Panc1 (cell line): ENCODE measurements at places on chromosomes 3 and 15.

- DNase-seq, result no peak
These were observed 69.8 kb downstream of the SH3GL3 start for GRCh38 chr15:83516935-83517334.

DNA sequence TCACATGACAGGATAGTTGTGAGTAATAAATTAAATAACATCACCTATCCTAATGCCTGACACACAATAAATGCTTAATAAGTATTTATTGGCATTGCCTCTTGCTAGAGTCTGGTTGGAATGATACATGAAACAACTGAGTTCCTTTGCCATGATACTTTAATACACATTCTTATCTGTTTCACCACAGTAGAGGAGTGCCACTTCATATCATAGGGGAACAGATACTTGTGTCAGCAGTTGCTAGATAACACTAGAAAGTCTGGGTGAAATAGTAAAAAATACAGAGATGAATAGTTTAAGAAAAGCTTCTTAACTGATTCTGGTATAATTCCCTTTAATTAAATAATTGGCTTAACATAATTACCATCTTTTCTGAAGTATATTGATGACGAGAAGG, 380.0 kb upstream of the GOLIM4 start:
- no peak for DNase-seq

DNA sequence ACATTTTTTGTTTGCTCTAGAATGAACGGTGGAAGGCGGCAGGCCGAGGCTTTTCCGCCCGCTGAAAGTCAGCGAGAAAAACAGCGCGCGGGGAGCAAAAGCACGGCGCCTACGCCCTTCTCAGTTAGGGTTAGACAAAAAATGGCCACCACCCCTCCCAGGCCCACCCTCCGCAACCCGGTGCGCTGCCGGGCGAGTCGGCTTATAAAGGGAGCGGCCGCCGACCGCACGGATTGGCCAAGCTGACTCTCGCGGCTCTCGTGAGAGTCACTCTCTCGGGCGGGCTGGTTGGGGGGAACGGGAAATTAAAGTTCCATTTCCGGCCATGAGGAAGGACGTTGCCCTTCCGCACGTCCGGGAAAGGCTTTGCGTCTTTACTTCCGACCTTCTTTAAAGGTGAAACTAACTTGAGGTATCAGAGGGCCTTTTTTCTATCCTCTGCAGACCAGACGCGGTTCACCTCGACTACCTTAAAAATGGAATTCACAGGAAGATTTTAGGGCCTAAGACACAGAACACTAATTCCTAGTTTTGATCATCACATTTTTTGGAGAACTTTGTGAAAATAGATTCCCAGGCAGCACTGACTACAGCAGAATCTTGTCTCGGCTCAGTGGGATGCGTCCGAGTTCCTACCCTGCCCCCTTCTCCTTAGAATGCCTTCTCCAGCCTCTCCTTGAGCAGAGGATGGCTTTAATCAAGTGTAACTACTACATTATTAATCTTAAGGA, at the start of gene TERC:
Gene TERC, minus strand, starts transcription at position 179 of the 731 bp plus-strand sequence.
- DNase-seq, result peak; percentile 59

GRCh38 chr3:146085678-146086077, 75.3 kb downstream of the PLOD2 start:
- no peak for DNase-seq

GRCh38 chr15:96332637-96333121, 2.2 kb downstream of the NR2F2 start:
- no peak for DNase-seq

DNA sequence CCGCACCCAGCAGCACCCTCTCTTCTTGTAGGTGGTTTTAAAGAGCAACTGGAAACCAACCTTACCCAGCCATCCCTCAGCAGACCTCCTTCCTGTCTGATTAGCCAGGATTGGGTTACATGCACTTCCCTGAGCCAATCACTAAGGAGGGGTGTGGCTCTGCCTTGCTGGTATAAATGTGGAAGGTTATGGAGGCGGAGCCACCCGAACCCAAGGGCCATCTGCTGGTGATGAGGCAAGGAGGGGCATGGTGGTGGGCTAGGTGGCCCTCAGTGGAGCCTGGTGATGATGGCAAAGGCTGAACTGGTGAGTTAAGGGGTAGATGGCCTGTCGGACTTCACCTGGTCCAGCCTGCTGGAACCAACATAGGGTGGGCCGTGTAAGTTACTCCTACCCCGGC, 39.8 kb downstream of the CCDC33 start:
- DNase-seq, result no peak

DNA sequence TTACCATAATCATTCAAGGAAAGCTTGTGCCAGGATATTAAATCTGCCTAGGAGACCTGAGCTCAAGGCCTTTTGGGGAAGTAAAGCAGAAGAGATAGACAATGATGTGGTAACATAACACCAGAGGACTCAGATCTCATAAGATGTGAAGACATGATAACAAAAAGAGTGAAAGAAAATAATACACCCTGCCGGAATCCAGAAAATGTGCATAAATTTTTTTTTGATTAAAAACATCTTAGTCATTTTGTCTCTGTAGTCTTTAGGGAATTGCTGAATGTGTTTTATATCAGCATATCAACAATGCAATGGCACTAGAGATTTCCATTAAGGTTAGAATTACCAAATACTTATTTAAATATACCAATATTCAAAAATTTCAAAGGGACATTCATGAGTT, 326.8 kb upstream of the ROBO1 start:
- no peak for DNase-seq

- DNase-seq, result no peak
These were observed 46.8 kb downstream of the PXYLP1 start for GRCh38 chr3:141278196-141279076.

- DNase-seq, result no peak
These were observed 227.7 kb downstream of the ADAMTS17 start for GRCh38 chr15:100114100-100114499.

GRCh38 chr3:178170698-178171535, 365.3 kb upstream of the KCNMB2 start:
- DNase-seq, result peak; percentile 2

- no peak for DNase-seq
These were observed 23.8 kb downstream of the STIMATE start for GRCh38 chr3:52873433-52874159.

DNA sequence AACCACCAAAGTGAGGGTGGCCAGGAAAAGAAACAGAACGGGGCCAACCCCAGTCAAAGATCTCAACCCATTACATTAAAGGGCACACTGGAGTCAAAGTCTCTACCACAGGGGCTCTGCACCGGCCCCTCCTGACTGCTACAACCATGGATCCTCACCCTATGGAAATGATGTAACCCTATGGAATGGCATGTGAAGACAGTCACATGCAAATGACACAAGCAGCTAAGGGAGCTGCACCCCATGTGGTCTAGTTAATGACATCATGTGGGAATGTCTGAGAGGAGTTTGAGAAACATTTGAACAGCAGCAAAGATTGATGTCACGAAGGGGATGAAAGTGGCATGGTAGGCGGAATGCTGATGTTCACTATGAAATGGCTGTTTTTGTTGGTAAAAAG, 298.2 kb upstream of the SLCO3A1 start:
- no peak for DNase-seq

GRCh38 chr3:168514252-168514651, 418.5 kb upstream of the GOLIM4 start:
- DNase-seq, result no peak

DNA sequence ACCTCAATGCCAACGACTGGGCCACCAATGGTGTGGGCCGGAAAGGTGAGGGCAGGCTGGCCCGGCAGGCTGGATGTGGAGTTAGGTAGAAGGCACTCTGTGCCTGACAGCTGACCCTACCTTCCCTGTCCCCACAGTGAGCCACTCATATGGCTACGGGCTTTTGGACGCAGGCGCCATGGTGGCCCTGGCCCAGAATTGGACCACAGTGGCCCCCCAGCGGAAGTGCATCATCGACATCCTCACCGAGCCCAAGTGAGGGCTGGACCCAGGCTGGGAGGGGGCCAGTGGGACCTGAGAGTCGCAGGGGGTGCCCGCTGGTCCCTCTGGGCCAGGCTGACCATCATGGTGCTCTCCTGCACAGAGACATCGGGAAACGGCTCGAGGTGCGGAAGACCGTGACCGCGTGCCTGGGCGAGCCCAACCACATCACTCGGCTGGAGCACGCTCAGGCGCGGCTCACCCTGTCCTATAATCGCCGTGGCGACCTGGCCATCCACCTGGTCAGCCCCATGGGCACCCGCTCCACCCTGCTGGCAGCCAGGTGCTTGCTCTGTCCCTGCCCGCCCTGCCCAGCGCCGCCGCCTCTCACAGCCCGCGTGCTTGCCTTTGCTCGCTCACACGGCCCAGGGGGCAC, 4.5 kb upstream of the FES start:
- DNase-seq, result no peak

DNA sequence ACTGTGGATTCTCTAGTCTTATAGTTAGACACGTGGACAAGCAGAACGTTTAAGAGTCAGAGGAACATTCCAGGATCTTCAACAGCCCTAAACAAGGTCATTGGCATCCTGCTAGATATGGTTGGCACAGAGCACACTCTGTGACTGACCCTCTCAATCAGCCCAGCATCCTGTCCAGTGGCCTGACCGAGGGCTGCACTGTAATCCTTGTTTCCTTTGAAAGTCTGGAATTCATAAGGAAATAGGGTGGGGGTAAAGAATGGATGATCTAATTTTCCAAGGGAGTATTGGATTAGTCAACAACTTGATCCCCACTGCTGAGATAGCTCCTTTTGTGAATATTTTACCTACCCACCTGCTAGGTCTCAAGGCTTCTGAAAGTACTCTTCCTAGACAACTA, 94.5 kb upstream of the DLG1 start:
- no peak for DNase-seq

GRCh38 chr3:56282341-56282740, 185.9 kb downstream of the ERC2 start:
- no peak for DNase-seq

GRCh38 chr3:123880998-123881561, 3.1 kb downstream of the MYLK start:
- DNase-seq, result no peak

- no peak for DNase-seq
These were observed 35.6 kb downstream of the SCAP start for GRCh38 chr3:47440131-47440530.

DNA sequence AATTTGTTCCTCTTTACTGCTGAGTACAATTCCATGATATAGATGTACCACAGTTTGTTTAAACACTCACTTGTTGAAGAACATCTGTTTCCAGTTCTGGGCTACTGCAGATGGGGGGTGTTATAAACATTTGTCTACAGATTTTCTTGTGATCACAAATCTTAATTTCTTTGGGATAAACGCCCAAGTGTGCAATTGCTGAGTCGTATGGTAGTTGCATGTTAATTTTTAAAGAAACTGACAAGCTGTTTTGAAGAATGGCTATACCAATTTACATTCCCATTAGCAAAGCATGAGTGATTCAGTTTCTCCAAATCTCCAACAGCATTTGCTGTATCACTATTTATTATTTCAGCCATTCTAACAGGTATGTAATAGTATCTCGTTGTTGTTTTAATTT, 242.0 kb upstream of the MRPL3 start:
- DNase-seq, result no peak

DNA sequence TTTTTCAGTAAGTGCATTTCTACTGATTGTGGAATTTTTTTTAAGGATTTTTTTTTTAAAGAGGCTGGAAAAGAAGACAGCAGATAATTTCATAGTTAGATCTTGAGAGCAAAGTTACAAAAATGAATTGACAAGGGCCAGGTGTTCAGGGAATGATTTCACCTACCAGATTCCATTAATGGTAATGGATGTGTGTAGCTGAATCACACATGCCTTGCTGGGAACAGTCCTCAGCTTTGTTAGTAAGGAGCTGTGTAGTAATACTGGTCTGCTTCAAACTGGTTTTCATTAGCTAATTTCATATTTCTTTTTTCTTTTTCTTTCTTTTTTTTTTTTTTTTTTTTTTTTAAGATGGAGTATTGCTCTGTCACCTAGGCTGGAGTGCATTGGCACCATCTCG, 16.0 kb downstream of the NR1D2 start:
- DNase-seq, result no peak

DNA sequence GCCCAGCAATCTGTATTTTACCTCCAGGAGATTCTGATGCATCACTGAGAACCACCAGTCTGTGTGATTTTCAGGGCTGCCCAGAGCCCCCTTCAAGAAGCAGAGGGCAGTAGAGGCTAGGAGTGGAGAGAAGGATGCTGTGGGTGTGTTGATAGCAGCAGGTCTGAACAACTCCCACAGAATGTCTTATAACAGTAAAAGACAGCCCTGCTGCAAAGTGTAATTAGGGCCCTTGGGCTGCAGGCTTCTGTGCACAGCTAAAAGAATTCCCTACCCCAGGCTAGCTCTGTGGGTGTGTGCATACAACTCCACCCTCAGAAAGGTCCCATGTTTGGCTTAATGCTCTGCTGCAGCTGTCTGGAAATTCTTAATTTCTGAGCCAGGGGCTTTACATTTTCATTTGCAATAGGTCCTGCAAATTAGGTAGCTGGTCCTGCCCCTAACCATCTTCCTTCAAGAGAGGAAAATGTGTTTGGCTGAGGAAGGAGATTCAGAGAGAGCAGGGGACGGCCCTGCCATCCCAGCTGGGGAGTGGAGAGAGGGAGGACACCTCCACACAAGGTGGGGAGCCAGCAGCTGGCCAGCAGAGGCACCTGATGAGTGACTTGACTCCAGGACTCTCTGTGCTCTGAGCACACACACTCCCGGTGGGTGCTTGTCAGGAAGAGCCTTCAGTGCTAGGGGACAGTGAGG, 43.2 kb upstream of the RAB6B start:
- DNase-seq, result no peak

DNA sequence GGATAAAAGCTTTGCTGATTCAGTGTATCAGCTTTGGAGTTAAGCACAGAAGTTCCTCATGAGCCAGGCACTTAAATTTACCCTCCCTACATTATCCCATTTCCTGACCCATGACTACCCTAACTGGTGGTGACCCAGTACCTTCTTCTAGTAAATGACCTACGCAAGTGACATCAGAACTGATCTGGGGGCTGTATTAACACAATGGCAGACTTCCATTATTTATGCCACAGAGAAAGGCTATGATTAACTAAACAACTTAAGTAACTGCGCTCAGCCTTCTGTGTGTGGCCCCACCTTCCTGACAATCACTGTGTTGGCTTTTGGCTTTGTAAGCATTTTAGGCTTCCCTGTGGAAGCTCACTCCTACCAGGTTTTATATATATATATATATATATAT, 1.9 kb downstream of the MB21D2 start:
- no peak for DNase-seq

DNA sequence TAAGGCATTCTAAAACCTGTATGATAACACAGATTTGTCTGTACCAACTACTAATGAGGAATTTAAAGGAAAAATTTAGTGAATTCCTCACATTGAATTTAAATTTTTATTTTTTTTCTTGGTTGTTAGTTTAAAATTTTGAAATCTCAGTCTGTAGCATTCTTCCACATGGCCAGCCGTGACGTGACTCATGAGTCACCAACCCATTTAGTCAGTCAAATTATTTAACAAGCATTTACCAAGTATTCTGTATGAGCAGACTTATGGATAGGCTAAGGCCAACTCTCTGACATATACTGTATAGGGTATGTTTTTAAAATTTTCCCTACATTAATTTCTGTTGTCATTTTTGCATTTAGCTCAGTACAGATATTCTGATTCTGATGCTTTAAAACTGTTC, 112.9 kb downstream of the CNTN4 start:
- DNase-seq, result no peak

GRCh38 chr3:188326968-188327367, 173.0 kb downstream of the LPP start:
- no peak for DNase-seq
